Stimulated activated CD4-positive, alpha-beta T cell treated with anti-CD3 and anti-CD28 coated beads, TNF-alpha, amount 100 ng/mL, for 1 hour (primary cell): ENCODE measurements at places on chromosomes 5 and 9.

DNA sequence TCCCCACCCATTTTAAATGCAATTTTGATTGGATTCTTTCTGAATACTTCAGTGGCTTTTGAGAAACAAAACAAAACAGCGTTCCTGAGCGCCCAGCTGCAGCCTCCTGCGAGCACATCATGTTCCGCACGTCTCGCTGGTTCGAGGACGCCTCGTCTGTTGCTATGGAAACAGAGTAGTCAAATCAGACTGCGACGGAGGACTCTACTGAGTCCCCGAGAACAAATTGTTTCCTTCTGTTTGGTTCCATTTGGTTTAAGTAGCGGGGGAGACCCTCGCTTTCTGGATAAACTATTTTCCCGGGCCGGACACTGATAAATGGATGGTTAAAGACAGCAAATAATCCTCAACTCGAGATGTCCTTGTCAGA, 69.0 kb downstream of the SLC28A3 start:
- no peak for DNase-seq

- no peak for DNase-seq
Measured at GRCh38 chr5:139954462-139954861, 88.6 kb downstream of the NRG2 start.

- DNase-seq, result no peak
Measured at GRCh38 chr5:93294199-93294598, 286.8 kb downstream of the NR2F1-AS1 start.

DNA sequence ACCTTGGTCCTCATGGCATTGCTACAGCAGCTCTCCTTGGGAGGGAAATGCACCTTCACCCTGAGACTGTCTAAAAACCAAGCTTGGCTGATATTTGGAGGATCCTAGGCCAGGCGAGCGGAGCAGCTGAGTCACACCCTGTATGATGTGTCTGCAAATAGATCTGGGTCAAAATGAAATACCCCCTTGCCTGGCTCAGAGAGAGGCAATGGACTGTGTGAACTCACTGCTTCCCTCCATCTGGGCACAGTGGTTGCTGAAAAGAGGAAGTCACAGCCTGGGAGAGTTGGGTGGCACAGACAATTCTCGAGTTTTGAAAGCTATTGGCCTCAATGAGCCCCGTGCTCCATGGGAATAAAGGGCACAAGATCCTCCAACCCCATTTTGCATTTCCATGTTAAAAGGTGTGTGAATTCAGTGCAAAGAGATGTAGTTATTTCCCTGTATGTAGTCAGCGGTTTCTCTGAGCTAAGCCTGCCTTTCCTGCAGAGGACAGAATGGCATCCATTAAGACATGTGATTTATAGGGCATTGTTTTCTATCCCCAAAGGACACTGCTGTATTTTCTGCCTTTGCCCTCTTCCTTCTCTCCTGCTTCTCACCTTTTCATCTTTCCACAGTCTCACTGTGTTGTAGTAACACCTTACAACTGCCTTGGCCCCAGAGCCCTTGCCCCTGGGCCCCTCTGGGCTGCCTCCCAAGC, 177.2 kb downstream of the GADD45G start:
- no peak for DNase-seq

GRCh38 chr9:111023128-111023527, 15.1 kb downstream of the LPAR1 start:
- no peak for DNase-seq

DNA sequence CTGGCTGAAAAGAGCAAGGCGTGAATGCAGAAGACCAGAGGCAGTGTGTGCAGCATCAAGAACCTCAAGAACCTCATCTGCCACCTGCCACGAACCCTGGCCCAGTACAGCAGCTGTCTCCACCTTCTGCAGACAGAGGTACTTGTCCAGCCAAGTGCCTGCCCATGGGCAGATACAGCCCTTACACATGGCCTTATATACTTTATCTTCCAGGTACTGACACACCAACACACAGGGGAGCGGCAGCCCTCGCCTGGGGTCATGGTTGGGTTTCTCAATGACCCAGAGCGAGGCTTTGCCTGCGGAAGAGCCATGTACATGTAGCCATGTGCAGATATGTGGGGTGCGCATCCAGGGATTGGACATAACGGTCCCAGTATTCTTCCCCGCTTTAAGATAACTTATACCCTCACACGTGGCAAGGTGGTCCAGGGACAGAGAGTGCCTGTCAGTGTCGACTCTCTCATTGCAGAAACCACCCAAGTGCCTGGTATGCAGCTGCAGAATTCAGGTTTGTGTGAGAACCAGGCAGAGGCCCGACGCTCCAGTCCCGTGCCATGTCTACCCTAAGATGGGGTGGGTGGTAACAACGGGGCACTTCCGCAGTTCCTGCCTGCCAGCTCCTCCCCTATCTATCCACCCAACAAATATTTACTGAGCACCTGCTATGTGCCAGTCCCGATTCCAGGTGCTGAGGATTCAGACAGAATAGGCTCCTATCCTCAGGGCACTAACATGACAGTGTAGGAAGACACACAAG, 206.9 kb downstream of the FSTL4 start:
- no peak for DNase-seq

- no peak for DNase-seq
Measured at GRCh38 chr5:169796731-169797130, 159.7 kb downstream of the DOCK2 start.

GRCh38 chr9:126228111-126228780, 98.4 kb upstream of the MVB12B start:
- DNase-seq, result no peak

DNA sequence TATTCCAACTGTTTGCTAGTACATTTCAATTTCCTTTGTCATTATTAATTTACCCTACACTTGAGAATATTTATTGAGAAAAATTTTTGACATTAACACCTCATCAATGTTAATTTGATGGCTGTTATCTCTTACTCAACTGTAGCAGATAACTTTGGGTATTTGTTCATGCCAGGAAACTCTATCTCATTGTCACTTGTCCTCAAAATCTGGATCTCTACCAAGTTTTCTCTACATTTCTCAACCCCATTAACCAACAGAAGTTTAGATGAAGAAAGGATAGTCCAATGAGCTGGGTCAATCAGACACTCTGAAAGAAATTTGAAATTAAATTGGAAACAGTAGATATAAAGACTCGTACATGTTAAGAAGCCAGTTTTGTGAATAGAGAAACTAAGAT, 395.3 kb downstream of the TUSC1 start:
- DNase-seq, result no peak

- DNase-seq, result no peak
Measured at GRCh38 chr5:179772351-179772750, 21.4 kb upstream of the LTC4S start.

DNA sequence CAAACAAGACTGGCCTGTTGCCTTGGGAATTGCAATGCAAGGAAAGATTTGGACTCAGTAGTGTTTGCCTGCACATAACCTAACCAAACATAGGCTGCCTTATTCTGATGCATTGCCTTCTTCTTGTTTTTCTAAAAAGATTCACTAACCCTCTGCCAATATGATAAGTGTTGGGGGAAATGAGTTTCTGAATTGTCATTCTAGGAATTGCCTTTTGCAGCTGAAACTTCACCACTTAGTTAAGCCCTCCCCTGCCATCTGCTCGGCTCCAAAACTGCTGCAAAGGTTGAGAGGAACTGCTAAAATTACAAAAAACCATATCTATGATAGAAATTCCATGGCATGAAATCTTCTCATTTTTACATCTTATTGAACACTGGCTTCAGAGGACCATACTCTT, 41.6 kb upstream of the SPATA31D4 start:
- no peak for DNase-seq

DNA sequence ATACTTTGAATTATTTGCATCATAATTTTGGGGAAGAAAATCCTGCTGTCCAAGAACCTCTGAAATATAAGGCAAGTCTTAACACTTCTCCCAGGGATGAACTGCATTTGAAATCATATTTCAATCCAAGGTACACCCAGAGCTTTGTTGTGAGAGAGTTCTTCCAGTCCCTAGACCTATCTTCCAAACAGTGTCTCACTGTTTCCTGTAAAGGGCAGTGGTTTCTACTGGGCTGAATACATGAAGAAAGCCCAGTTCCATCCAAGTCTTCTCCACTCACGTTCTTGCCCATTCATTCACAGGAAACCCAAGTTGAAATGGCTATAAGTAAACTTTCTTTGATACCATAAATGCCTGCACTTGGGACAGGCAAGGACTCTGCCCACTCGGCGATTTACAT, 108.3 kb upstream of the LHFPL2 start:
- no peak for DNase-seq

GRCh38 chr5:145429170-145429569, 406.0 kb downstream of the PRELID2 start:
- DNase-seq, result no peak

DNA sequence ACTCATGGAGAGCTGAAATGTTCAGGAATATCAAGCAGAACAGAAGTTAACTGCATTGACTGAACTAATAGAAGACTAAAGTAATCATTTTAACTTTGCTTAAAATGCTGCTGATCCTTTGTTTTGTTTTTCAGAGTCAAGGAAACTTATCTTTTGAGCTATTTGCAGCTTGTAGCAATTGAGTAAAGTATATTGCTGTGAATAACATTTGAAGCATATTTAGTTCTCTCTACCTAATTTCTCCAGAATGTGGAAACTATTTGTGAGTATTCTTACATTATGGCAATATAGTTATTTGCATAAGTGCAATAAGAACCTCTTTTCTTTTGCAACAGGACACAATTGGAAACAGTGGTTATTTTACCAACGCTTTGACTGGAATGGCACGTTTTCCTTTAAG, 5.3 kb upstream of the SOX30 start:
- no peak for DNase-seq

DNA sequence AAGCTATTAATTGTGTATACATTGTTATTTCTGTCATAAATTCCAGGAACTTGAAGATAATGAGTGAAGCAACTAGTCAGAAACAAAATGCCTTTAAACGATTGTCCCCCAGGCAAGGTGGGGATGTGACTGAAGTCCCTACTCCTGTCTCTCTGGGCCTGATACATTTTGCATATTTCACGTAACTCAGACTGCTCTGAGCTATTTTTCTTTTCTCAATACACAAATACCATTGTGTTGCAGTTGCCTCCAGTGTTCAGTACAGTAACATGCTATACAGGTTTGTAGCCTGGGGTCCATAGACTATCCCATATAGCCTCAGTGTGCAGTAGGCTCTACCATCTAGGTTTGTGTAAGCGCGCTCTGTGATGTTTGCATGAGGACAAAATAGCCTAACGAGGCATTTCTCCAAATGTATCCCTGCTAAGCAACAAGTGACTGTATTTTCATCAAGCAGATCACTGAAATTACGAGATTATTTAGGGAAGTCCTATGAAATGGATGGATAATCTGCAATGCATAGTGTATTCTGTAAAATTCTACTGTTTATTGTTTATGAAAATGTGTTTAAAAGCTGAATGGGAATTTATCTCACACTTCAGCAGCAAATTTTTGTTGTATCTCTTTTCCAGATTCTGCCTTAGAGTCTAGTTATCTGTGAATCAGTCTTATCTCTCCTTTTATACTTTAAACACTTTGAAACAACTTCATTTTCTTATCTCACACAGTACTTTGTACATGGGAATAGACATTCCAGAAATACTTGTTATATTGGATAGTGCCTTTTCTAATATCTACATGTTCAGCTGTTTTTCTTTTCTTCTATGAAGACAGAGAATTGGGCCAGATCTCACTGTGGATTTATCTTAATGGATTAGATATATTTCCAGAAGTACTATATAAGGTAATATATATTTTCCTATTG, 150.5 kb downstream of the CD180 start:
- DNase-seq, result no peak

- no peak for DNase-seq
Measured at GRCh38 chr9:136624184-136624951, 38.3 kb upstream of the EGFL7 start.

GRCh38 chr5:31867219-31867618, 228.3 kb downstream of the PDZD2 start:
- no peak for DNase-seq

- DNase-seq, result no peak
Measured at GRCh38 chr9:92190536-92190790, 75.2 kb upstream of the SPTLC1 start.

DNA sequence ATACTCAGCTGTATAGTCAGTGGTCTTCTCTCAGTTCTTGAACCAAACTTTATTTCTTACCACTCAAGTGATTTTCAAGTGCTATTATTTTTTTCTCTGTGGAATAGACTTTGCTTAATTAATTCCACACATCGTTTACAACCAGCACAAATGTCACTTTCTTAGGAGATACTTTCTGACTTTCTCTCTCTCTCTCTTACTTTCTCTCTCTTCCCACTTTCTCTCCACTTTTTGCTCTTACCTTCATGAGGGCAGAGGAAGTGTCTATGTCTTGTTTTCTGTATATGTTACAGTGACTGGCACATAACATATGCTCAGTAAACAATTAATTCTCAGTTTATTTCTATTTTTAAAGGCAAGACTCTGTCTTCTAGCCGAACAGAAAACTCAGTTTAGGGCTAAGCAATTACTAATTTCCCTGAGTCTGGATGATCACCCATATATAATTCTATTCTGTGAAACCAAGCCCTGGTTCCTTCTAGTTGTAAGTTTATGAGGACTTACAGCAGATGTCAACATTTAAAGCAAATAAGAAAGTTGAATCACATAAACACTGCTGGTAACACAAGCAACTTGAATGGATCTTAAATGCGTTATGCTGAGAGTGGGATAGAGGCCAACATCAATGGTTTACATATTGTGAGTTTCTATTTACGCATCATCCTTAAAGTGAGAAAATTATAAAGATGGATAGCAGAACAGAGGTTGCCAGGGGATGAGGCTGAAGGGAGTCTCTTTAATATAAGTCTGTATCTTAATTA, 791.4 kb downstream of the MTRR start:
- no peak for DNase-seq

- DNase-seq, result no peak
Measured at GRCh38 chr9:127014216-127014909, 99.8 kb downstream of the RALGPS1 start.

DNA sequence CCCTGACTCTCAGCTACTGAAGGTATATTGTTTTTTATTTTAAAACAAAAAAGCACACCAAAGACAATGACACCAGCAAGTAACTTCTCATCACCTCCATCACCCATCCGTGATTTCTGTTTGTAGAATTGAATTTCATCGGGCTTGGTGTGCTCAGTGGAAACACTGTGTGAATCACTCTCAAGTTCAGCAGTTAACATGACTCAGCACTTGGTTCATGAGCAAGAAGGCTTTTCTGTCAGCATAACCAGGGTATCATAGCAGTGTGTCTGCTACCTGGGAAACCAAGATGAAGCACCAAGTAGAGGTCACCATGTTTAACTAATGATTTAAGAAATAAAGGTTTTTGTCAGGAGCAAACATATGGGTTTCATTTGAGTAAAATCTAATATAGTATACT, 123.7 kb downstream of the INSYN2B start:
- DNase-seq, result no peak

- DNase-seq, result no peak
Measured at GRCh38 chr5:164119806-164120447, 614.5 kb downstream of the MAT2B start.

DNA sequence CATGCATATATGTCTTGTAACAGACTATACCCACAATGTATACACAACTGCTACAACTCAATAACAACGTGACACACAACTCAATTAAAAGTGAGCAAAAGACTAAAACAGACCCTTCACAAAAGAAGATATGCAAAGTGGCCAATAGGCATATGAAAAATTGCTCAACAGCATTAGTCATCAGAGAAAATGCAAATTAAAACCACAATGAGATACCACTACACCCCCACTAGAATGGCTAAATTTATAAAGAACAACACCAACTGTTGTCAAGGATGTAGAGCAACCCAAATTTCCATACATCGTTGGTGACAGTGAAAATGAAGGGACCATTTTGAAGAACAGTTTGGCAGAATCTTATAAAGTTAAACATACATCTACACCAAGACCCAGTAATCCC, 38.9 kb downstream of the GABRB2 start:
- no peak for DNase-seq

- no peak for DNase-seq
Measured at GRCh38 chr5:5787373-5787772, 364.9 kb downstream of the ICE1 start.

GRCh38 chr9:98880311-98881015, 63.2 kb upstream of the COL15A1 start:
- no peak for DNase-seq
